SJCRH30 (cell line): ENCODE measurements at places on chromosomes 3 and 15. TPM values are rescaled to one million over a fixed set of nuclear protein-coding genes. Genes with fewer than 3 reads are reported as not detected.
A peak's percentile ranks its signal among the peaks of the same experiment; 100 is the strongest.

Gene ZNF501
- 0.76 and 1.8 TPM in 2 replicates for total RNA-seq

Gene MUC13
- total RNA-seq = not detected in 2 replicates

Gene KNL1
- 93.7 and 100 TPM in 2 replicates for total RNA-seq

Gene SNX22
- 1.5 and 1.6 TPM in 2 replicates for total RNA-seq

Gene STRA6
- 67.8 and 94.4 TPM in 2 replicates for total RNA-seq

Gene SAMD7
- not detected in 2 replicates for total RNA-seq

Gene C2CD4A
- total RNA-seq = 0.04 and 0.10 TPM in 2 replicates

Gene ANKRD63
- total RNA-seq = 0.12 and 0.35 TPM in 2 replicates

Gene PPP2R3A
- 13.9 and 16.5 TPM in 2 replicates for total RNA-seq

GRCh38 chr3:39284457-39284881 lies 4.6 kb upstream of the CX3CR1 start:
- H3K27ac ChIP-seq = no peak overlapping the region
- H3K36me3 ChIP-seq = no peaks in the 10 kb centered on the region
- H3K4me1 ChIP-seq = no peaks in the 10 kb centered on the region
- no peak overlapping the region for H3K4me3 ChIP-seq
- no peaks in the 10 kb centered on the region for H3K27me3 ChIP-seq

DNA sequence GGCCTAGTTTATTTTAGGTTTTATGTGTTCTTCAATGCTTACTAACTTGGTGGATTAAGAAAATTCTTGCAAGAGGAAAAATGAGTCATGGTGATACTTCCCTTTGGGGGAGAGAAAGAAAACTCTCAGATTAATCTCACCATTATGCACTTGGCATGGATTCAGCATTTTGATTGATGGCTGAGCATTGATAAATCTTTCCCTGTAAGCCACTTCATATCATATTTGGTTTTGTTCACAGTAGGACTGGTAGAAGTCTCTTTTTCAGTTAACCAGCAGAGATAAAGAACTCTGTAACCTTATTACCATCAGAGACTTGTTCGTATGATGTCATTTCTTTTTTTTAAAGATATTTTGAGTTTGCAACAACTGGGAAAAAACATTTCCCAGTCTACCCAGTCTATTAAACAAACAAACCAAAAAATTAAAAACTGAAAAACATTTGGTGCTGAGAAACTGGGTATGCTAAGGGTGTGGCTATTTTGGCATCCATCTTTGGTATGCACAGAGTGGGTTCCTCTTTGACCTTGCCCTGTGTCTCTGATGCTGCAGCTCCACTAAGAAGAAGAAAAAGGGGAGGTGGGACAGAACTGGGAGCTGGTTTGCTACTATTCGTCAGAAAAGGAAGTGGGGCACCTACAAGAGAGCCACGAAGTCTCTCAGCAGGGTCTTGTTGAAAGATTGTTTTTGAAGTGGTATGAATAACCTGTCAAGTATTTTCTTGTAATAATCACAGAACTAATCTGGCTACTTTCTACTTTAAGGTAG lies 17.2 kb downstream of the TMOD3 start:
- no peaks in the 10 kb centered on the region for H3K36me3 ChIP-seq
- DNase-seq = no peak
- H3K4me3 ChIP-seq = no peak overlapping the region
- no peaks in the 10 kb centered on the region for H3K27me3 ChIP-seq

- no peak overlapping the region for H3K27ac ChIP-seq
- H3K36me3 ChIP-seq = no peaks in the 10 kb centered on the region
- H3K4me1 ChIP-seq = no peaks in the 10 kb centered on the region
- H3K4me3 ChIP-seq = no peak overlapping the region
- H3K27me3 ChIP-seq = no peaks in the 10 kb centered on the region
Measured at GRCh38 chr3:76369170-76369569, 583.8 kb upstream of the ZNF717 start.

- H3K27ac ChIP-seq = no peak overlapping the region
- DNase-seq = peak; percentile 63
- no peak overlapping the region for H3K4me3 ChIP-seq
- H3K36me3 ChIP-seq = no peaks in the 10 kb centered on the region
- no peaks in the 10 kb centered on the region for H3K27me3 ChIP-seq
Measured at GRCh38 chr3:183122257-183122932, 23.1 kb upstream of the MCCC1 start.

DNA sequence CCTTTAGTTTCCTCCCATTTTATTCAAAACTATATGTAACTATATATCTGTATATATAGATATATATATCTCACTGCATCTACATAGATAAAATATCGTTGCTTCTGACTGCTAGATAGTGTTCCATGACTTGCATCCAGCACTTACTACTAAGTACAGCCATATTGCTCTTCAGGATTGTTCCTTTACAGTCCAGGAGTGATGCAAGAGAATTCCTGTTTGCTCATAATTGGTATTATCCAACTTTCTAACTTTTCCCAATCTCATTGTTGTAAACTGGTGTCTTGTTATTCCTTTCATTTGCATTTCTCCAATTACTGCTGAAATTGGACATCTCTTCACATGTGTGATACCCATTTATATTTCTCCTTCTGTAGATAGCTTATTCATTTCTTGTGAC lies 99.8 kb upstream of the STRIT1 start:
- H3K4me3 ChIP-seq = no peak overlapping the region
- DNase-seq = no peak
- no peak overlapping the region for H3K27ac ChIP-seq
- H3K36me3 ChIP-seq = no peaks in the 10 kb centered on the region
- peaks cover 14% of the 10 kb centered on the region for H3K4me1 ChIP-seq
- no peaks in the 10 kb centered on the region for H3K27me3 ChIP-seq

GRCh38 chr3:27585429-27585828 lies 101.2 kb upstream of the SLC4A7 start:
- H3K4me1 ChIP-seq = no peaks in the 10 kb centered on the region
- no peak for DNase-seq
- no peaks in the 10 kb centered on the region for H3K36me3 ChIP-seq
- H3K27ac ChIP-seq = no peak overlapping the region
- H3K4me3 ChIP-seq = no peak overlapping the region
- H3K27me3 ChIP-seq = no peaks in the 10 kb centered on the region

- no peaks in the 10 kb centered on the region for H3K36me3 ChIP-seq
- H3K4me3 ChIP-seq = no peak overlapping the region
- 0 out of 2 replicates have a peak, but pooled peaks cover 8% of the 10 kb centered on the region for H3K27me3 ChIP-seq
- no peaks in the 10 kb centered on the region for H3K4me1 ChIP-seq
- H3K27ac ChIP-seq = no peak overlapping the region
Measured at GRCh38 chr15:47742334-47742733, 25.0 kb downstream of the SEMA6D start.

- H3K36me3 ChIP-seq = no peaks in the 10 kb centered on the region
- no peak overlapping the region for H3K4me3 ChIP-seq
- DNase-seq = peak; percentile 47
- peaks cover 3% of the 10 kb centered on the region; the same call in 1 of the 2 replicates for H3K4me1 ChIP-seq
- H3K27ac ChIP-seq = no peak overlapping the region
- H3K27me3 ChIP-seq = no peaks in the 10 kb centered on the region
Measured at GRCh38 chr3:190357468-190357867, 30.5 kb upstream of the CLDN16 start.

GRCh38 chr3:45773714-45774449 lies 22.5 kb downstream of the SLC6A20 start:
- H3K4me1 ChIP-seq = peaks cover 15% of the 10 kb centered on the region; the same call in 1 of the 2 replicates
- DNase-seq = no peak
- H3K27me3 ChIP-seq = no peaks in the 10 kb centered on the region
- H3K27ac ChIP-seq = no peak overlapping the region

DNA sequence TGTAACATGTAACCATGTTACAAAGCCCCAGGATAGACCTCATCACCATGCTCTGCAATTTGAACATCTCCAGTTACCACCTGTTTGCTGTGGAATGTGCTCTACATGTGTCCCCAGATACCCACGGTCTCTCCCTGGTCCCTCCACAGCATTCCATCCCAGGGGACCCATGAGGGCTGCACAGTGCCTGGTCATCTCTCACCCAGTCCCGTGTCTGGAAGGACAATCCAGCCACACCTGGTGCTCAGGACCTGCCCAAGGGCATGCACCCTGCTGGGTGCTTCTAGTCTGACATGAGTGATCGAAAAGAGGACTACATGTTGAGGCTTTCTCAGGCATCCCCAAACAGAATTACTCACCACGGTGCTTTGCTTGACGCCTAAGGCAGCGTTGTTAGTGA lies 119.6 kb upstream of the ATP10A start:
- no peak overlapping the region for H3K4me3 ChIP-seq
- H3K27ac ChIP-seq = no peak overlapping the region
- H3K36me3 ChIP-seq = no peaks in the 10 kb centered on the region
- H3K4me1 ChIP-seq = no peaks in the 10 kb centered on the region

DNA sequence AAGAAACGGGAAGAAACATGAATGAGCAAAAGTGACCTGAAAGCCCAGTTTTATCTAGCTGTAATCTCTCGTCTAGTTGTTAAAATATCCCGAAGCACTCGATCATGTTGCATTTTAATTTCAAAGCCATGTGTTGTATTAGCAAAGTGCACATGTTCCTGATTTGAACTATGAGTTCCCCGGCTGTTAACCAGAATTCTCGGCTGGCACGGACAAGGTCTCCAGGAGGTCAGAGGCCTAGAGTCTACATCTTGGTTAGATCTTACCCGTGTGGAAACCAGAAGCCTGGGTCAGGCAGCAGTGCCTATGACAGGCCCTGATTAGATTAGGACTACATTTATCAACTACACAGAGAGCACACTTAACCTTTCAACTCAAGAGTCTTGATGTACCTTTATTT lies 195.8 kb downstream of the CDIN1 start:
- H3K4me1 ChIP-seq = no peaks in the 10 kb centered on the region
- H3K27me3 ChIP-seq = no peaks in the 10 kb centered on the region
- H3K27ac ChIP-seq = no peak overlapping the region
- DNase-seq = no peak

- H3K27ac ChIP-seq = no peak overlapping the region
- H3K27me3 ChIP-seq = no peaks in the 10 kb centered on the region
- no peak for DNase-seq
- H3K36me3 ChIP-seq = no peaks in the 10 kb centered on the region
Measured at GRCh38 chr15:26661748-26662147, 111.1 kb downstream of the GABRB3 start.

DNA sequence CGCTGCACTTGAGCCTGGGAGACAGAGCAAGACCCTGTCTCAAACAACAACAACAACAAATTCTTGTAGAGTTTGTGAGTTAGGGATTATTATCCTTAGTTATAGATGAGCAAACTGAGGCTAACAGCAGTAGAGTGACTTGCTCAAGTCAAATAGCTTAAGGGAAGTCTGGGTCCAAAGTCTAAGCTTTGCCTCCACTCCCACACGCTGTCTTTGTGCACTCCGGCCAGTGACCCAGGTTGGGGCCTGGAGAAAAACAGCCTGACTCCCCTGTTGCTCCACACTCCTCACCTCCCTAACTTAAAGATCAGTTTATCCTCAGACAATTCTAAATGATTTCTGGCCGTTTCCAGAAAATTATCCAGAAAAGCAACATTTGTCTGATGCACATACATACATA lies 9.2 kb upstream of the SIN3A start:
- H3K4me1 ChIP-seq = no peaks in the 10 kb centered on the region
- H3K4me3 ChIP-seq = no peak overlapping the region
- peaks cover 4% of the 10 kb centered on the region; the same call in 1 of the 2 replicates for H3K36me3 ChIP-seq
- no peak for DNase-seq
- H3K27me3 ChIP-seq = no peaks in the 10 kb centered on the region
- H3K27ac ChIP-seq = no peak overlapping the region

DNA sequence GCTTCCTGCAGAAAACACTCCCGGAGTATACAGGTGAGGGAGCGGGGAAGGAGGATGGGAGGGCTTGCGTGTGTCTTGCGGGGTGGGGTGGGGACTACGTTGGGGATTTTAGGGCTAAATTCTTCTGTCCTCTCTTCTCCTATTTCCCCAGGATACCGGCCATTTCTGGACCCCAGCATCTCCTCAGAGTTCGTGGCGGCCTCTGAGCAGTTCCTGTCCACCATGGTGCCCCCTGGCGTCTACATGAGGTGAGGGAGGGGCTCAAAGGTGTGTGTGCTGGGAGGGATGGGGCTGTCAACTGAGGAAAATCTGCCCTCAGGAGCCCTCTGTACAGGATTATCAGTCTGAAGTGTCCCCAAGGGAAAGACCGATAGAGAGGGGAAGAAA lies 6.6 kb downstream of the DUOX1 start:
- H3K4me3 ChIP-seq = no peak overlapping the region
- DNase-seq = no peak
- H3K27ac ChIP-seq = no peak overlapping the region
- H3K27me3 ChIP-seq = peaks cover 20% of the 10 kb centered on the region
- H3K4me1 ChIP-seq = no peaks in the 10 kb centered on the region
- H3K36me3 ChIP-seq = no peaks in the 10 kb centered on the region
